Liver (tissue), 10 donors: ENCODE measurements at places on chromosomes 16 and 17. TPM values are rescaled to one million over a fixed set of nuclear protein-coding genes. Genes with fewer than 3 reads are reported as not detected.

DNA sequence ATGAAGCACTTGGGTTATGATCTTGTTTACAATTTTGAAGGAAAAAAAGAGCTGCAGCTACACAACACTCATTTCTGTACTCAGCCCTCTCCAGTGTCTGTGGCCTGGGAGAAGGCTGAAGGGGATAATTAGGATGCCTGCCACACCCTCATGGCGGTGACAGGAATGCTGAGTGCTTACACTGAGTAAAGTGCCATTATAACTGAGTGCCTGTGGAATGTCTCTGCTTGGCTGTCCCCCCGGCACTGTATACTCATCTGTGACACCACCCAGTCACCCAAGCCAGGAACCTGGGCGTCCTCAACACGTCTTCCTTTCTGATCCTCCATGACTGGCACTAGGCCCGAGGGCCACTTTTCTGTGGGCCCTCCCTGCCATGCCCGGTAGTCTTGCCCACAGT is 3.5 kb upstream of the MRPL38 start:
- no peak overlapping the region for H3K4me3 ChIP-seq
- H3K4me1 ChIP-seq: peaks cover 8% of the 10 kb centered on the region
- no peak for DNase-seq

DNA sequence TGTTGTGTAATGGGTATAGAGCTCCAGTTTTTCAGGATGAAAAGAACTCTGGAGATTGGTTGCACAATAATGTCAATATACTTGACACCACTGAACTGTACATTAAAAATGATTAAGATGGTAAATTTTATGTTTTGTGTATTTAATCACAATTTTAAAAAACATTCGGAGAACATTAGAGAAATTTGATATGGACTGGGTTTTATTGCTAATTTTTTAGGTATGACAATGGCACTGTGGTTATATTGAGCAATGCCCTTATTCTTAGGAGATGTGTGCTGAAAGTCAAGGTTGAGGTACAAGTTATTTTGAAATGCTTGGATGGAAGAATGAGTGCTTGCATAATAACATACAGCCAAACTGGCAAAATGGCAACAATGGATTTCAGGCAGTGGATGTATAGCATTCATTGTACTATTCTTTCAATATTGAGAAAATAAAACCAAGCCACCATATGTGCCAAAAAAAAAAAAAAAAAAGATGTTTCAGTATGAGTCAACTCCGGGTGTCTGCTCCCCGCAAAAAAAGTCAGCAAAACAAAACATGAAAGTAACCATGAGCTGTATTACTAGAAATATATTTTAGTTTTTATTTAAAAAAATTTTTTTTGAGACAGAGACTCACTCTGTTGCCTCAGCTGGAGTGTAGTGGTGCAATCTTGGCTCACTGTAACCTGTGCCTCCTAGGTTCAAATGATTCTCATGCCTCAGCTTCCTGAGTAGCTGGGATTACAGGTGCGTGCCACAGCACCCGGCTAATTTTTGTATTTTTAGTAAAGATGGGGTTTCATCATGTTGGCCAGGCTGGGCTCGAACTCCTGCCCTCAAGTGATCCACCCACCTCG is 19.8 kb downstream of the HOXB1 start:
- H3K4me1 ChIP-seq: no peaks in the 10 kb centered on the region
- H3K36me3 ChIP-seq: no peaks in the 10 kb centered on the region
- H3K4me3 ChIP-seq: no peak overlapping the region
- no peaks in the 10 kb centered on the region for H3K27me3 ChIP-seq

DNA sequence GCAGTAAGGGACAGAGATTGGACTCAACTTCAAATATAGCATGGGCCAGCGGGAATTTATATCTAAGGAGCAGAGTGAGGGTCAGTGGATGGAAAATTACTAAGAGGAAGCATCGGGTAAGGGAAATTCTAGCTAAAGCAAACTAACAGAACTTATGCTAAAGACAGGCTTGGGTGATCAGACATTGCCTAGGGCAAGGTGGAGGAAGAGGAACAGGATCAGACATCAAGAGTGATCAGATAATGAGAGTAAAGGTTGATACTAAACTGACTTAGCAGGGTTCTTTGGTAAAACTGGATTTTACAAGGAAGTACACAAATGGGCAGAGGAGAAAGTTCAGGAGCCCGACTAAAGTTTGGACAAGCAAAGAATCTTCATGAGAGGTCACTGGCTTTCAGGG is 86.3 kb upstream of the TOM1L1 start:
- no peak for DNase-seq
- no peak overlapping the region for H3K27ac ChIP-seq
- no peaks in the 10 kb centered on the region for H3K4me1 ChIP-seq

DNA sequence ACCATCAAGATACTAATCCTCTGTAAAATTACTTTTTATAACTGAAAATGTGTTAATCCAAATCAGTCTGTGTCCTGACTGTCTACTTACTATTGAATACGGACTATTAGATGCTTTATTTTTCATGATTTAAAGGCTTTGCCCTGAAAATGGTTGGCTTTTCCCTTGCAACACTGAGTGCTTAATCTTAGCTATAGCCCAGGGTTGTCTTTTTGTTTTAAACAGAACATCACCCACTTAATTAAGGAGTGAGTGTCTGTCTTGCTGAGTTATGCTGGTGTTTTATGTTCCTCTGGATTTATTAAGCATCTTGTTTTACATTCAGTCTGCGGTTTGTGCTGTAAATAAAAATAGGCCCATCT is 11.0 kb downstream of the FTO start:
- no peak overlapping the region for H3K4me3 ChIP-seq
- H3K27me3 ChIP-seq: no peaks in the 10 kb centered on the region
- H3K36me3 ChIP-seq: no peaks in the 10 kb centered on the region
- H3K27ac ChIP-seq: no peak overlapping the region
- no peak for DNase-seq
- H3K4me1 ChIP-seq: peaks cover 2% of the 10 kb centered on the region

GRCh38 chr17:72534776-72535175 is 414.0 kb downstream of the SOX9 start:
- H3K36me3 ChIP-seq: no peaks in the 10 kb centered on the region
- H3K27me3 ChIP-seq: no peaks in the 10 kb centered on the region
- no peak for DNase-seq
- H3K27ac ChIP-seq: no peak overlapping the region

GRCh38 chr16:71923941-71924690 is 28.8 kb downstream of the IST1 start:
- no peak for DNase-seq
- peaks cover 87% of the 10 kb centered on the region for H3K36me3 ChIP-seq
- H3K4me1 ChIP-seq: no peaks in the 10 kb centered on the region
- no peaks in the 10 kb centered on the region for H3K27me3 ChIP-seq

DNA sequence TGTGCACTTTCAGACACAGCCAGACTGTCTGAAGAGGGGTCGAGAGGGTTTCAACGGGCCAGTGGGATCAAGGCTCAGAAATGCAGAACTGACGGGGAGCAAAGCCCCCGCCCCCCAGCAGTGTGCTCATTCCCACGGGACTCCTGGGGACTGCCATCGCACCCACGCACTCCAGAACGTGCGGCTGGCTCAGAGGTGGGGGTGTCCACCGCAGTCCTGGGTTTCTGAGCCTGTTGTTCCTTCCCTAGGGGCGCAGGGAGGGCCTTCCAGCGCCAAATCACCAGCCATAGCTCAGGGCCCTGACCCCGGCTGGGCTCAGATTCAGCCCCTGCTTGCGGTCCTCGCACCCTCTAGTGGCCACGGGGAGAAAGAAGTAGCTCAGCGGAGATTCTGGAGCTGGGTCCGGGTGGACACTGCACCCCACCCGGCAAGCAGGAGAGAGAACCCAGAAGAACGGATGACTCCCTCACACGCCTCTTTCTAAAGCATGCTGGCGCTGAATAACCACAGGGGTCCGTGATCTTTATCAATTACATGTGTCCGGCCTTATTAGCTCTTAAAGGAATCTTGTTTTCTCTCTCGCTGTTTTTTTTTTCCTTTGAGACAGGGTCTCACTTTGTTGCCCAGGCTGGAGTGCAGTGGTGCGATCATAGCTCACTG is 45.0 kb upstream of the USP7 start:
- H3K27ac ChIP-seq: no peak overlapping the region
- no peaks in the 10 kb centered on the region for H3K27me3 ChIP-seq
- H3K36me3 ChIP-seq: no peaks in the 10 kb centered on the region
- no peak overlapping the region for H3K4me3 ChIP-seq
- peak; percentile 81 for DNase-seq

- no peak for DNase-seq
- H3K27me3 ChIP-seq: no peaks in the 10 kb centered on the region
Measured at GRCh38 chr17:76106703-76107102, 3.1 kb upstream of the EXOC7 start.

DNA sequence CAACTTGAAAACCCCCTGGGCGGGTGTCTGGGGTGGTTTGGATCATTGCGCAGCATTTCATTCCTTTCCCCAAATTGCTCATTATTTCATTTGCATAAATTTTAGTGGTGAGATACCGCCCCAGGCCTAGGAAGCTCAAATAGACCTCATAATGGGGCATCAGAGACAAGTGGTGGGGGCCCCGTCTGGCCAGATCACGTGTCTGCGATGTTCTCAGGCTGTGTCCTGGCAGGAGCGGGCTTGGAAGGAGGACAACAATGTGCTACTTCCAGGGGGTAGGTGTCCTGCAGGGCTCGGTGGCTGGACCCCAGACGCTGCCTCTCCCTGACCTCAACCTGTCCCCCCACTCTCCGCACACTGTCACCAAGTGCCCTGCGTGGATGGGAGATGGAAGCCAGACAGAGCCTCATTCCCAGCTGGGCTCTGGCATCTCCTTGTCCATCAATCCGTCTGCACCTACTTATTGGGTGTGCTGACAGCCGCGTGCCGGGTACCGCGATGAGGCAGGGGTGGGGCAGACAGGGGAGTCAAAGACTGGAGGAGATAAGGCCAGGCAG is 116.9 kb downstream of the NTN1 start:
- H3K27ac ChIP-seq: peak overlapping the region; percentile 5
- H3K27me3 ChIP-seq: no peaks in the 10 kb centered on the region
- peaks cover 13% of the 10 kb centered on the region for H3K4me1 ChIP-seq
- no peak for DNase-seq

DNA sequence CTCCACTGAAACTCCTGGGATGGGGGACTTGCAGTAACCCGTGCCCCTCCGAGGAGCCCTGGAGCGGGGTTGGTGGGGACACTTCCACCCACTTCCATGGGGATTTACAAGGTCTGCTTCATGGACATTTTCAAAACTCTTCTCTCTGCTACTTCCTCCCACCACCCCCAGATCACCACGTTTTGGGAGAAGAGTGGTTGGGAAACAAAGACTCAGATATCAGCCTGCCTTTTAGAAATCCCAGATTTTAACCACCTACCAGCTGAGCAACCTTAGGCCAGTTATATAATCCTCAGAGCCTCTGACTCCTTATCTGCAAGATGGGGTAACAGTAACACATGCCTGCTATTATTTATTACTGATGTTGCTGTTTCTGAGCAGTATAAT is 184.8 kb downstream of the CCDC182 start:
- no peak overlapping the region for H3K27ac ChIP-seq
- H3K4me1 ChIP-seq: no peaks in the 10 kb centered on the region
- H3K27me3 ChIP-seq: no peaks in the 10 kb centered on the region
- DNase-seq: no peak
- H3K4me3 ChIP-seq: no peak overlapping the region

- no peak overlapping the region for H3K4me3 ChIP-seq
- H3K27me3 ChIP-seq: no peaks in the 10 kb centered on the region
- no peaks in the 10 kb centered on the region for H3K36me3 ChIP-seq
- H3K27ac ChIP-seq: peak overlapping the region; percentile 5
- no peak for DNase-seq
Measured at GRCh38 chr17:869567-870525, 87.7 kb downstream of the MRM3 start.

GRCh38 chr17:55774846-55775271 is 24.0 kb downstream of the PCTP start:
- no peak overlapping the region for H3K27ac ChIP-seq
- DNase-seq: no peak
- H3K4me1 ChIP-seq: peaks cover 3% of the 10 kb centered on the region

RGS11 gene
- total RNA-seq: not detected

NDUFAF8 gene
- 8.3 TPM for total RNA-seq
